ENCODE measurements at places on chromosomes 4 and X. TPM values are rescaled to one million over a fixed set of nuclear protein-coding genes. Genes with fewer than 3 reads are reported as not detected.

- DNase-seq, result no peak
Observed at GRCh38 chr4:88528861-88529260, 5.3 kb upstream of the PYURF start.

The ELF4 gene
- 61.9 TPM for total RNA-seq

The ARHGAP36 gene
- total RNA-seq, result 0.42 TPM

DNA sequence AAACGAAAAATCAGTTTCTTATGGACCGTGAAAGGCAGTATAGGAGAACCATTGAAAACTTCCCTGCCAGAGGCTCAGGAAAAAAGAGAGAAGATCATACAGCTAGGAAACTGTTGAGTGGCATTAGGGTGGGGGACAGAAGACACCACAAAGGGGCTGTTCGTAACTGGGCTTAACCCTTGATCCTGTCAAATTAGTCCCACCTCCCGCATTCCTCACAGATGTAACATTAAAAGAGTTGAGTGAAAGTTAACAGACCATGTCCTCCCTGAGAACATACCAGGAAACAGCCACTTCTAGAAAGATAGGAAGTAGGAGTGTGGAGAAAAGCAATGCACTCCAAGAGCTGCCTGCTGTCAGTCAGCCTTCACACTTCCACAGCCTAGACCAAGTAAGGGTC, 8.7 kb downstream of the SHROOM4 start:
- DNase-seq, result no peak

The PNMA6F gene
- total RNA-seq, result not detected

GRCh38 chr4:138650929-138651448, 364.6 kb upstream of the NOCT start:
- DNase-seq, result no peak

The FAM184B gene
- 0.39 TPM for total RNA-seq

The C4orf50 gene
- 0.09 TPM for total RNA-seq
